ENCODE measurements at places on chromosomes 6 and 20. TPM values are rescaled to one million over a fixed set of nuclear protein-coding genes. Genes with fewer than 3 reads are reported as not detected.

Gene PRDM13
- not detected for total RNA-seq

Gene ZSCAN23
- total RNA-seq, result 0.97 TPM

Gene RAET1E
- 0.46 TPM for total RNA-seq

Gene IP6K3
- not detected for total RNA-seq

Gene TP53TG5
- not detected for total RNA-seq

Gene HNF4A
- not detected for total RNA-seq

Gene PPP1R14C
- not detected for total RNA-seq

Gene SOBP
- total RNA-seq, result 1.7 TPM

Gene ASCC3
- total RNA-seq, result 85.8 TPM

Data from epithelial cell of umbilical artery (primary cell).